Natural killer cell (primary cell): ENCODE measurements at places on chromosomes 4 and X. TPM values are rescaled to one million over a fixed set of nuclear protein-coding genes. Genes with fewer than 3 reads are reported as not detected.

Gene NEXMIF
- 0.02 TPM for total RNA-seq

GRCh38 chr4:22471999-22472461 is 43.8 kb downstream of the ADGRA3 start:
- H3K27ac ChIP-seq = no peak overlapping the region
- no peaks in the 10 kb centered on the region for H3K36me3 ChIP-seq
- DNase-seq = no peak

- H3K27me3 ChIP-seq = no peaks in the 10 kb centered on the region
- H3K36me3 ChIP-seq = no peaks in the 10 kb centered on the region
- DNase-seq = no peak
- H3K27ac ChIP-seq = no peak overlapping the region
- H3K4me1 ChIP-seq = no peaks in the 10 kb centered on the region
These were observed 1024.1 kb downstream of the RPA4 start for GRCh38 chrX:97907791-97908190.

DNA sequence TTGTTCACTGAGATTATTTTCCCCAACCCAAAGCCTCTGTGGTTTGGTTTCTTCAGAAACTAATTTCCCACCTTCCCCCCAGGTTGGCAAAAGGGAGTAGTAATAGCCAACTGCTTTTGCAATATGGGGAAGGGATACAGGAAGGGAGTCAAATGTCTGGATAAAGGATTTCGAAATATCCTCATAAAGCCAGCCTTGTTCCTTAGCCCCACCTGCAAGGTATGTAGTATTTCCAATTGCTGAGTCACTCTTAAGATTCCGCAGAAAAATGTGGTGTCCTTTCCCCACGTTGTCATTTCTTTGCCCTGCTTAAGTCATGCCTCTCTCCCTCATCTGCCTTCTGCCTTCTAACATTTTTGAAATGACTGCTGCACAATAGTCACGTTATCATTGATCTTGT is 138.8 kb upstream of the DCAF8L1 start:
- no peak overlapping the region for H3K27ac ChIP-seq
- H3K4me1 ChIP-seq = no peaks in the 10 kb centered on the region

DNA sequence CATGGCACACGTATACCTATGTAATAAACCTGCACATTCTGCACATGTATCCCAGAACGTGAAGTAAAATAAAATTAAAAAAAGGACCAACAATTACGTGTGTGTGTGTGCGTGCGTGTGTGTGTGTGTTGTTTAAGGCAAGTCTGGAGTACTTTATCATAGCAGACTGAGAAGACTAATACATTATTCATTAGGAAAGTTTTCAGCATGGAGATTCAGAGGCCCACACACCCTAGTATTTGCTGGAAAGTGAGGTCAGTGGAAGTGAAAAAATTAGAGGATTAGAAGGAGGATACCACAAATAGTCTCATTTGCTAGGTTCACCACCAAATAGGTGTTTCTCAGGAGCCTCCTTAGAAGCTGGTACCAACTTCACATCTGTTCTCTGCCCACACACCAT is 457.1 kb upstream of the CPEB2 start:
- DNase-seq = no peak
- H3K4me3 ChIP-seq = no peak overlapping the region
- no peaks in the 10 kb centered on the region for H3K27me3 ChIP-seq
- H3K4me1 ChIP-seq = no peaks in the 10 kb centered on the region
- no peaks in the 10 kb centered on the region for H3K36me3 ChIP-seq
- no peak overlapping the region for H3K27ac ChIP-seq

GRCh38 chr4:140080883-140081282 is 73.1 kb downstream of the MAML3 start:
- H3K27ac ChIP-seq = no peak overlapping the region
- no peaks in the 10 kb centered on the region for H3K27me3 ChIP-seq
- H3K4me1 ChIP-seq = peaks cover 7% of the 10 kb centered on the region
- no peaks in the 10 kb centered on the region for H3K36me3 ChIP-seq
- no peak for DNase-seq
- H3K4me3 ChIP-seq = no peak overlapping the region

DNA sequence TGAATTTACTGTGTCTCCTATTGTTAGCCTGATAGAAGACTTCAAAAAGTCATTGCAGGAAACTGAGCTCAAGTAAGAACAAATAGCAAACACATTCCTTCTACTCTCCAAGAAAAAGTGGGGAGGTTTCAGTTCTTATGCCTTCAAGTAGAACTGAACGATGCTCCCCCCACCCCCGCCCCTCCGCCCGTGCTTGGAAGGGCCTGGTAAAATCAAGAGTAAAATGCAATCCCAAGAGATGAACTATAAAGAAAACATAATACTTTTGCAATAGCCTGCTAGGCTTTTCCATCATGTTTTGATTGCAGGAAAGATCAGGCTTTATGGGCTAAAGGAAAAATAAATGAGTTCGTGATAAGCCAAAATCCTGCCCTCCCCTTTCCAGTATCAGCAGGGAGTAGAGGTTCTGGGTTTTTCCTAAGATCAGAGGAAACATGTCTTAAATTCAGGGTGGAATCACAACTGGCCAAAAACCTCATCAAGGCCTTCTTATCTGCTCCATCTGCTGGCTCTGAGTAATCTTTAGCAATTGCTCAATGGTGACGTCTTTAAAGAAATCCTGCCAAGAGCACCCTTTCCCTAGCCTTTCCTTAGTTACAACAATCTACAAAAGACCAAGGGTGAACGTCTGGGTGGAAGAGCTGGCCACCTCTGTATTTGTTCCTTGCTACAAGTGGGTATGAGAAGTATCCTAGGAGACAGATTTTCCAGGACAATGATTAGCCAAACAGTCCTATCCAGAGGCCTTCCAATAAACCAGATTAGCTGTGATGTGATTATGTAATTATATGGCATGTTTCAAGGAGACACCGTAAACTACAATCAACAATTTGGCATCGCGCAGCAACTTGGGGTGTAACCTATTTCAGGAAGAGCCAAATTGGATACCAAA is 66.3 kb upstream of the FAM9C start:
- no peaks in the 10 kb centered on the region for H3K4me1 ChIP-seq
- no peak overlapping the region for H3K4me3 ChIP-seq
- no peak overlapping the region for H3K27ac ChIP-seq
- no peak for DNase-seq

GRCh38 chr4:139629436-139630125 is 36.0 kb upstream of the MGST2 start:
- H3K4me3 ChIP-seq = no peak overlapping the region
- no peak overlapping the region for H3K27ac ChIP-seq
- H3K27me3 ChIP-seq = no peaks in the 10 kb centered on the region
- H3K36me3 ChIP-seq = no peaks in the 10 kb centered on the region

- no peak overlapping the region for H3K4me3 ChIP-seq
- DNase-seq = no peak
- no peaks in the 10 kb centered on the region for H3K4me1 ChIP-seq
- no peaks in the 10 kb centered on the region for H3K27me3 ChIP-seq
- H3K36me3 ChIP-seq = no peaks in the 10 kb centered on the region
These were observed 12.5 kb downstream of the SPARCL1 start for GRCh38 chr4:87516683-87517082.

DNA sequence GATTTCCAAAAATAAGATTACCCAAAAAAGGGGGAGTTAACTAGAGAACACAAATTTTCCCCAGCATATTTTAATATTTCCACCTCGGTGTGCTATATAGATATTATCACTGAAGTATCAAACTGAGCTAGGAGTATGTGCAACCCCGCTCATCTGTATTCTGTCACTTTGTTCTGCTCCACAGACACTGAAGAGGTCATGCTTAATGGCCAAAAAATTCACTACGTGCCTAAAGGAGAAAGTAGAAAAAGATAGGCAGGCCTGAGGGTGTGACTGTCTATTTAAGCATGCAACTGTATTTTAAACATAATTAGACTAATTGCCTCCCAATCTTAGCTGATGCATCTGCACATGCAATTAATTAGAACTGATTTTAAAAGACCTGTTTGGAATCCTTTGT is 24.5 kb downstream of the SH3RF1 start:
- no peak overlapping the region for H3K4me3 ChIP-seq
- no peaks in the 10 kb centered on the region for H3K36me3 ChIP-seq
- no peak overlapping the region for H3K27ac ChIP-seq

- H3K27ac ChIP-seq = no peak overlapping the region
- H3K36me3 ChIP-seq = no peaks in the 10 kb centered on the region
- H3K4me1 ChIP-seq = no peaks in the 10 kb centered on the region
- no peak overlapping the region for H3K4me3 ChIP-seq
These were observed 290.7 kb upstream of the PPARGC1A start for GRCh38 chr4:24180586-24180985.
